ENCODE measurements at places on chromosomes 12 and 14. TPM values are rescaled to one million over a fixed set of nuclear protein-coding genes. Genes with fewer than 3 reads are reported as not detected.

DNA sequence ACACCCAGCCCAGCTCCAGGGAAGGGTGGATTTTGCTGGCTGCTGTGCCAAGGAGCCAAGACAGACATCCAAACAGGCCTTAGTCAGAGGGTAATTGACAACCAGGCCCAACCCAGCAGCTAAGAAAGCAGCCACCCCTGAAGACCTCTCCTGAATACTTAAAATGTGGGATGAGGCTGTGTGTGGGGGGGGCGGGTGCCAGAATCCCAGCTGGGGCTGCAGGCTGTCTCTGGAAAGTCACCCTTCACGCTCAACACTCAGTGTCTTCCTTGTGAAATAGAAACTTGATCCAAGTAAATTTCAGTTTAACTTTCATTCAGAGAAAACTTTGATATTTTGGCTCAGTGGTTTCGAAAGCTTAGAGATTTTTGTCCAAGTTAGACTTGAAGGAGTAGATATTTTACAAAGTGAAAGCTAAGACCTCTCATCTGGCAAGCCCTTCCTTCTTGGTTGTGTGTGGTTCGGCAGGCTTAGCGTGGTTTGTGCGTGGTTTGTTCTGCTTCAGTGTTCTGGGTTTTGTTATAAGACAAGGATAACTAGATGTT is 5.1 kb downstream of the PAPLN start:
- H3K4me1 ChIP-seq = no peaks in the 10 kb centered on the region
- no peak overlapping the region for H3K27ac ChIP-seq
- peak; percentile 33 for DNase-seq
- no peaks in the 10 kb centered on the region for H3K36me3 ChIP-seq
- no peak overlapping the region for H3K4me3 ChIP-seq

DNA sequence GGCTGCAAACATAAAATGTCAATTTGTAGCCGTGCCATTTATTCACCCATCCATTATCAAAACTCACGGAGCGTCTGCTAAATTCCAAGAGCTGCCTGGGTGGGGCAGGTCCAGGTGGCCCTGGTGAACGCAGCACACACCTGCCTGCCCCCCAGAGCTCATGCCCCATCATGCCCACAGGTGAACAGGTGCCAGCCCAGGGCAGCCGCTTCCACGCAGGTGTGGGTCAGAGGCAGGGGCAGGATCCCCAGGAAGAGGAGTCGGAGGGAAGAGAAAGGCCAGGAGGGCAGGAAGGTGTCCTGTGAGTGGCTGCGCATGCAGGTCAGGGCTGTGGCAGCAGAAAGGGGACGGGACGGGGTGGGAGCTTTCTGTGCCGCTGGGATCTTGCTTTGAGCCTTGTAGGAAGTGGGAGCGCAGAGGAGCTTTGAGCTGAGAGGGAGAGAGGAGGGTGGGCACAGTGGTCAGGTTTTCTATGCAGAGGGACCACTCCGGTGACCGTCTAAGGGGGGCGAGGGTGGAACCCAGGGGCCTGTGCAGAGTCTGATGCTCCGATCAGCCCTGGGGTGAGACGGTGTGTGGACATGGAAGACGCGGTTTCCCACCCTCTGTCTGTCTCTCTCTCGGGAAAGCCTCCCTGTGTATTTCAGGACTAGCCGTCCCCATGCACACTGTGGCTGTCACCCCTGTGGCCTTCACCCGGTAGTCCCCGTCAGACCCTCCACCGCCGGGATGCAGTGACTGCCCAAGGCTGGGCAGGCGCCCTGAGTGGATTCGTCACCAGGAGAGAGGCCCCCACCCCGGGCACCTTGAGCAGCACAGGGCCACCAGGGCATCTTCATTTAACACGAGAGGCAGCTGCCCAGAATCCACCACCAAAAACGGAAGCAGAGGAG is 26.7 kb downstream of the GALNT9 start:
- no peak for DNase-seq
- no peaks in the 10 kb centered on the region for H3K4me1 ChIP-seq
- no peak overlapping the region for H3K4me3 ChIP-seq
- H3K27ac ChIP-seq = no peak overlapping the region

- no peak overlapping the region for H3K4me3 ChIP-seq
- DNase-seq = no peak
- H3K36me3 ChIP-seq = no peaks in the 10 kb centered on the region
These were observed 28.0 kb upstream of the C12orf42 start for GRCh38 chr12:103523771-103524170.

DNA sequence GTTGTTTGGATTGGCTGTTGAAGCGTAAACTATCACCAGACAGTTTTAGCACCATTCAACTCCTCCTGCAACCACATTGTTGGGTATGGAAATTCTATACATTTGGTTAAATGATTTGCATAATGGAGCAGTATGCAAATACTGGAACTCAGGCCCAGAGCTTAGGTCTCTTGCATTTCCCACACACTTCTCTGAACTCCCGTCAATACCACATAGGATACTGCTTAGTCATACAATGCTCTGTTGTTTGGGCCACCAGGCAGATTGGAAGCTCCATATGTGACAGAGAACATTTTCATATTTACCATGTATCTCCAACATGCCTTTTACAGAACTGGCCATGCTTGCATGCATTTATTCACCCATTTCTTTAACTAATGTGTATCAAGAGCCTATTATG is 78.0 kb downstream of the IFNG start:
- H3K27me3 ChIP-seq = no peaks in the 10 kb centered on the region
- no peaks in the 10 kb centered on the region for H3K36me3 ChIP-seq
- no peaks in the 10 kb centered on the region for H3K4me1 ChIP-seq

DNA sequence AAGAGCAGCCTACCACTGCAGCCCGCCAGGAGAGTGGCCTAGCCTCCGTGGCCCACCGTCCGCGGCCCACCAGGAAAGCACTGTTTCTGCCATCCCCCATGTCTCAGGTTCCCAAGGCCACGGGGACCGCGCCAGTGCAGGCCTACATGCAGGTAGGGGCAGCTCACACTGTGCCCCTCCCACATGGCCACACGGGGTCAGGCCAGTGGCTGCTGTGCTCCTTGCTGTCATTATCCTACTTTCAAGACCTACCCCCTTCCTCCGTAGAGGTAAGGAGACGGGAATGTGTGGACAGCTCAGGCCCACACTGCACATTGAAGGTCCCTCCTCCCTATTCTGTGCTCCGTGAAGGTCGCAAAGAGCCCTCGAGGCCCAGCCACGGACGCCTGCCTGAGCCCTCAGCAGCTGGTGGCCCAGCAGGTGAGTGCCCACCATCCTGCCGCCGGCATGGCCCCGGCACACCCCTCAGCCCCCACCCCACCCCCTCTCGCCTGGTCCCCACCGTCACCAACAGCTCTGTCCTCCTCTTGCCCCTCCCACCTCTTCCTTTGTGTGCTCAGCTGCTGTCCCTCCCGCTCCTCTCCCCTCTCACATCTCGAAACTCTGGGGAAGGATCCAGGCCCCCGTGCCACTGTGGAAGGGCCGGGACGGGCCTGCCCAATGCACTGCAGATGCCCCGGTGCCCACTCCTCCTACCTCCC is 10.0 kb downstream of the DDX51 start:
- H3K36me3 ChIP-seq = no peaks in the 10 kb centered on the region
- H3K4me1 ChIP-seq = no peaks in the 10 kb centered on the region
- no peak overlapping the region for H3K4me3 ChIP-seq
- no peak overlapping the region for H3K27ac ChIP-seq

DNA sequence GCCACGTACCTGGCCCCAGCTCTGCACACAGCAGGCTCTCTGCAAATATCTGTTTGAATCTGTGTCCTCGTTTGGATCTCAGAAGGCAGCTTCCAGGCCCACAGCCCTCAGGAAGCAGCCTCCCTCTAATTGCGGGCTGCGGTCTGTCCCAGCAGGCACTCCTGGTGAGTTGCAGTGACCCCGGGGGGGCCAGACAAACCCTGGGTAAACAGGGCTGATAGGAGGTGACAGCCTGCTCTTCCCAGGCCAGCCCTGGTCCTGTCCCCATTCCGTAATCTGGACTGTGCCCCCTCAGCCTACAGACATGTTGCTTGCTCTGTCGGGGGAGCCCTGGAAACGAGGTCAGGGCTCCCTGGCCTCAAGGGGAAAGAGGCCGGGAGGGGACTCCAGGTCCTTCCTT is 2.0 kb downstream of the FOXN4 start:
- no peak for DNase-seq
- no peak overlapping the region for H3K27ac ChIP-seq
- no peak overlapping the region for H3K4me3 ChIP-seq

GRCh38 chr12:26453246-26453645 is 257.9 kb downstream of the SSPN start:
- no peak overlapping the region for H3K4me3 ChIP-seq
- H3K36me3 ChIP-seq = peaks cover 2% of the 10 kb centered on the region
- H3K27ac ChIP-seq = no peak overlapping the region
- no peak for DNase-seq

- no peak for DNase-seq
- H3K27ac ChIP-seq = no peak overlapping the region
- no peak overlapping the region for H3K4me3 ChIP-seq
- H3K27me3 ChIP-seq = no peaks in the 10 kb centered on the region
- H3K4me1 ChIP-seq = no peaks in the 10 kb centered on the region
These were observed 423.2 kb downstream of the GLT1D1 start for GRCh38 chr12:129276361-129277060.

GRCh38 chr14:41016213-41016612 is 590.5 kb upstream of the LRFN5 start:
- DNase-seq = no peak
- H3K4me1 ChIP-seq = no peaks in the 10 kb centered on the region
- no peaks in the 10 kb centered on the region for H3K27me3 ChIP-seq
- H3K4me3 ChIP-seq = no peak overlapping the region
- no peak overlapping the region for H3K27ac ChIP-seq

GRCh38 chr12:89179245-89179644 is 173.1 kb downstream of the DUSP6 start:
- no peak overlapping the region for H3K4me3 ChIP-seq
- no peaks in the 10 kb centered on the region for H3K36me3 ChIP-seq

DNA sequence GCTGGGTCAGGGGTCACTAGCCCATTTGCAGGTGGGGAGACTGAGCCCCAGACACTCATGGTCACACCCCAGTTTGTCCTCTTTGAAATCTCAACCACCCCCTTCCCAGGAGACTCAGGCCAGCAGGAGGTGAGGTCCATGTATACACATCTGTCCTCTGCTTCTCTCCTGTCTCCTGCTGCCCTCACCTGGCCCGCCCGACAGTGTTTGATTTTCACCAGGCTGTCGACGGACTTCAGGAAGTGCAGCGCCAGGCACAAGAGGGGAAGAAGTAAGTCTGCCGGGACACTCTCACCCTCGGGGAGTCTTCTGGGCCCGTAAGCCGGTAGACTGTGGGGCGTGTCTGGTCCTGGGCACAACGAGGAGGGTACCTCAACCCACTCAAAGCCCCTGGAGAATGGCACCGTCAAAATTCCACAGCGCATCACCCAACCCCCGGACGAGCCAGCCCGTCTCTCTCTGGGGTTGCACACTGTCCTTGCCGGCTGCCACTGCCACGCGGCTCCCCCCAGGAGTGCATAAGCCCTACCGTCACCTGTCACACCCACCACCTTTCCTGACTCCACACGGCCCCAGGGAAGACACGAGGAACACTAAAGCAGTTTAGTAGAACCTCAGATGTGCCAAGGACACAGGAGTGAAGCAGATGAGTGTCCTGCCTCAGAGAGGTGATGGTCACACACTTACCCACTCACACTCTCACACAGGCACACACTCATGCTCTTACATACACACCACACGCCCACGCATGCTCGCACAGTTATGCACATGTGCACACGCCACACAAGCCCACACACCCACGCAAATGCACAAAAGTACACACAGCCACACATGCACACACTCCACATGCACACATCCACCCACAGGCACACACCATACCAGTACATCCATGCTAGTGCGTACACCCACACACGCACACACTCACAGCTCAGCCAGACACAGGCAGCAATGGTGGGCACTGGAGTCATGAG is 13.1 kb upstream of the SIVA1 start:
- H3K36me3 ChIP-seq = no peaks in the 10 kb centered on the region

DNA sequence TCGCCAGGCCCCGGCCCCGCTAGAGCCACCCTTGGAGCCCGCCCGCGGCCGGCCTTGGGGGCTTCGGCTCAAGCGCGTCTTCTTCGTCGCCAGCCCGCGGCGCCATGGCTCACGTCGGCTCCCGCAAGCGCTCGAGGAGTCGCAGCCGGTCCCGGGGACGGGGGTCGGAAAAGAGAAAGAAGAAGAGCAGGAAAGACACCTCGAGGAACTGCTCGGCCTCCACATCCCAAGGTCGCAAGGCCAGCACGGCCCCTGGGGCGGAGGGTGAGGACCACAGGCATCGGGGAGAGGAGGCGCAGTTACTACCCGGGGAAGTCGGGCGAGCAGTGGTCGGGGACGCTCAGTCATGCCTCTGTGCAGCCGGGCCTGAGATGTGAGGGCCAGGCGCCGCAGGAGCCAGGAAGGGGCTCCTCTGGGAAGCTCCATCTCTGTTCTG is 573 bp downstream of the ARL6IP4 start:
- no peaks in the 10 kb centered on the region for H3K27me3 ChIP-seq
- no peak for DNase-seq
- no peaks in the 10 kb centered on the region for H3K36me3 ChIP-seq
- peaks cover 4% of the 10 kb centered on the region for H3K4me1 ChIP-seq
- peak overlapping the region; percentile 80 for H3K4me3 ChIP-seq
- peak overlapping the region; percentile 14 for H3K27ac ChIP-seq

DNA sequence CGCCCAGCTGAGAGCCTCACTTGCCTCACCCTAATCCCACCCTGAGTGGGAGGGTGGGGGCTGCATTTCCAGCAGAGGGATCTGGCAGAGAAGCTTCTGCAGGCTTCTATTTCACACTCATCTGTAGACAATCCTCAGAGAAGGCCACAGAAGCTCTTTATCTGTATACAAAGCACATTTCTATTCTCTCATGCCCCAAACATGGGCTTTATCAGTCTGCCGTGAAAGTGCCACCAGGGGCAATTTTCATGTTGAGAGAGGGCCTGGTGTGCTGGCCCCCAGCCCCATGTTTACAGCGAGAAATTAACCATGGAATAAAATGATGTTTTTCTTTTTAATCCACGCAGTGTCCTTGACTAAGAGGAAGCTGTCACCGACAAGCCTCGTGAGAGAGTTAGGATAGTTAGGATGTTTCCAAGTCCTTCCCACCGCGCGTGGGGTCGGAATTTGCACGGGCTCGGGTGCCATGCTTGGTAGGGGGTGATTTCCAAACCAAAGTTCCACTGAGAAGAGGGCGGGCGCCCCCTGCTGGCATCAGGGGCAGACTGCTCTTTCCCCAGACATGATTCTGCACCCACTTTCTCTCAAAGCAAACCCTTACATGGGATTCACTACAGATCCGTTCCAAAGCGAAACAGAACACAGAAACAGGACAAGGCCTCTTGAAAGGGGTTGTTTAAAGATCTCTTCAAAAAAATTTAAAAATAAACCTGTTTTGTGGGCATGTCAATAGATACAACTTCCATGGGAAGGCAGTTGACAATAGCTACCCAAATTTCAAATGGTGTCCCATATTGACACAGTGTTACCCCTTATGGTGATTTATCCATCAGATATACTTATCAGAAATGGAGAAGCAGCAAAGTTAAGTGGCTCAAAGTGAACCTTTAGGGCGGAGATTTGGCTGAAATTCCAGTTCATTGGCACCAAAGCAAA is 19.4 kb downstream of the BDKRB1 start:
- no peaks in the 10 kb centered on the region for H3K27me3 ChIP-seq
- no peak overlapping the region for H3K4me3 ChIP-seq
- no peak overlapping the region for H3K27ac ChIP-seq

- H3K36me3 ChIP-seq = no peaks in the 10 kb centered on the region
- H3K27me3 ChIP-seq = no peaks in the 10 kb centered on the region
- H3K4me3 ChIP-seq = no peak overlapping the region
These were observed 42.5 kb downstream of the CCDC88C start for GRCh38 chr14:91374879-91375702.

GRCh38 chr14:53146739-53147138 is 6.4 kb downstream of the DDHD1 start:
- H3K36me3 ChIP-seq = no peaks in the 10 kb centered on the region
- H3K27ac ChIP-seq = no peak overlapping the region
- no peaks in the 10 kb centered on the region for H3K27me3 ChIP-seq
- H3K4me3 ChIP-seq = no peak overlapping the region
- H3K4me1 ChIP-seq = no peaks in the 10 kb centered on the region

PRICKLE1 gene
- total RNA-seq = 19.3 TPM

PZP gene
- total RNA-seq = 0.87 TPM

TOGARAM1 gene
- total RNA-seq = 21.4 TPM

NGB gene
- not detected for total RNA-seq

TCL1A gene
- not detected for total RNA-seq

ENDOU gene
- total RNA-seq = 1.7 TPM

Measured in aorta (tissue), 5 donors.